ENCODE measurements at places on chromosomes 11 and 22.
A peak's percentile ranks its signal among the peaks of the same experiment; 100 is the strongest.

GRCh38 chr11:31966846-31967245 lies 124.0 kb upstream of the RCN1 start:
- no peak for DNase-seq

GRCh38 chr22:48257685-48258055 lies 1495.2 kb downstream of the TBC1D22A start:
- no peak for DNase-seq

DNA sequence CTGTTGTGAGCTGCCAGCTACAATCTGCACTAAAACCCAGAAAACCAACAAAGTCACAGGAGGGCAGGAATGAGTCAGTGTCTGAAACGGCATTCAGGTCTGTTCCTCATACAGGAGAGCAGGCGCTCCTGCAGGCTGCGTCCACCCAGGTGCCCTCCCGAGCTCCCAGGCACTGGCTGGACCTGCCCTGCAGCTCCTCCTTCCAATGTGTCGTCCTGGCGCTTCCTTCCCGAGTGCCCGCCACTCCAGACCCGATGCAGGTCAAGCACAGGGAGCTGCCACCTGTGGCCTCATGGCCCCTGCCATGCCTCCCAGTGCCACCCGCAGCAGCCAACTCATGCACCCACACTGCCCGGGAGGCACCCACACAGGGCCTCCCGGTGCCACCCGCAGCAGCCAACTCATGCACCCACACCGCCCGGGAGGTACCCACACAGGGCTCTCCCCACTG lies 12.0 kb downstream of the BRD1 start:
- DNase-seq = no peak

GRCh38 chr11:19389787-19390303 lies 149.1 kb upstream of the E2F8 start:
- peak; percentile 18 for DNase-seq

- peak; percentile 65 for DNase-seq
Observed at GRCh38 chr11:100719362-100719761, 32.3 kb downstream of the ARHGAP42 start.

GRCh38 chr22:39462443-39463221 lies 5.8 kb downstream of the MGAT3 start:
- DNase-seq = no peak

DNA sequence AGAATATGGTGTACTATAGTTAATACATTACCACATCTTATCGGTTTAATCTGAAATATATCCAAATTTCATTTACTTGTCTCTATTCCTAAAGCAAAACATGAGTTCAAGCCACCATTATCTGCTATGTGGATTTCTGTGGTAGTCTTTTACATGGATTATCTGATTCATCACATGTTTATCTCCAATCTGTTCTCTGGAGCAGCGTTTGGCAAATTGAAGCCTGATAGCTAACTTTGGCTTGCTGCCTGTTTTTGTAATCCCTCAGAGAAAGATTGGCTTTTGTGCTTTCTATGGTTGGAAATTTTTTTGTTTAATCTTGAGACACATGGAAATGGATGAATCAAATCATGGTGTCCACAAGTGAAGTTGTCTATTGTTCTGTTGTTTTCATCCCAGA lies 274.3 kb downstream of the JRKL start:
- DNase-seq = no peak

DNA sequence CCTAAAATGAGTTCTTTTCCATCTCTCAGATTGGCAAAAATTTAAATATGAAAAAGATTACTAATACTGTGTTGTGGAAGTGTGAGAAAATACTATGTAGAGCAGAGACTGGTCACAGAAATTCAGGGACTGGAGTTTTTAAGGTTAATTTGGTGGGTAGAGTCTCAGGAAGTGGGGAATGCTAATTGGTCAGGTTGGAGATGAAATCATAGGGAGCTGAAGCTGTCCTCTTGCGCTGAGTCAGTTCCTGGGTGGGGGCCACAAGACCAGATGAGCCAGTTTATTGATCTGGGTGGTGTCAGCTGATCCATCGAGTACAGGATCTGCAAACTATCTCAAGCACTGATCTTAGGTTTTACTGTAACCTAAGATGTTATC lies 29.4 kb upstream of the TMEM86A start:
- DNase-seq = no peak

- DNase-seq = peak; percentile 51
Observed at GRCh38 chr11:19378814-19379213, 138.1 kb upstream of the E2F8 start.

GRCh38 chr11:46633291-46634217 lies 16.2 kb downstream of the ATG13 start:
- no peak for DNase-seq

- peak; percentile 61 for DNase-seq
Observed at GRCh38 chr11:2156416-2157182, 4.4 kb downstream of the INS start.

GRCh38 chr11:119523539-119524157 lies 100.7 kb upstream of the THY1 start:
- DNase-seq = no peak

GRCh38 chr11:116852261-116853031 lies 15.0 kb upstream of the APOA1 start:
- peak; percentile 66 for DNase-seq

DNA sequence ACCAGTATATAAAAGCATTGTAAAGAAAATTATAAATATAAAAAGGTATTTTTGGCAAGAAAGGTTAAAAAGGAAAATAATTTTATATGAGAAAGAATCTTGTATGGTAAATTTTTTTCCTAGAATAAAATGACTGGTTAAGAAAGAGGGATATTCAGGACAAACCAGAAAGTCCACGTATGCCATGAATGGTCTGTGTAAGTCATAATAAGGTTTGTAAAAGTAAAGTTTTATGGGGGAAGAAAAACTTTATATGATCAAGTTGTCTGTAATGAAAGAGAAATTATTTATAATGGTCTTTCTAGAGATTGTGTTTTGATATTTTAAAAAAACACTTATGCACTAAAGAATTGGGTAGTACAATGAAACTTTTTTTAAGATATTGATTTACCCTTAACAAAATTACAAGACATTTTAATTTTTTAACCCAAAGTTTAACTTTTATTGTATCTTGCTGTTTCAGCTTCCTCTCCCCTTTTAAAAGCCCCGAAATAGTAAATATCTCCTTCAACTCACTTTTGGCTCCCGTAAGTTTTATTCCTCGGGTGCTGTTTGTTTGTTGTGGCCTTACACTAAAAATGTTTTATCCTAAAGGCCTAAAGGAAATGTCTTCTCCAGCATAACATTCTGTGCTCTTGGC lies 47.7 kb downstream of the AMOTL1 start:
- no peak for DNase-seq

GRCh38 chr11:86230921-86231434 lies 13.6 kb upstream of the EED start:
- DNase-seq = peak; percentile 29

GRCh38 chr11:30445056-30445455 lies 122.2 kb downstream of the ARL14EP start:
- no peak for DNase-seq

- DNase-seq = no peak
Observed at GRCh38 chr11:46504817-46505613, 88.8 kb downstream of the AMBRA1 start.

GRCh38 chr11:46948378-46949131 lies 12.0 kb downstream of the CSTPP1 start:
- DNase-seq = peak; percentile 66

GRCh38 chr11:120227228-120227852 lies 12.6 kb upstream of the POU2F3 start:
- DNase-seq = no peak

GRCh38 chr22:27983361-27983791 lies 64.3 kb upstream of the PITPNB start:
- DNase-seq = no peak

- peak; percentile 35 for DNase-seq
Observed at GRCh38 chr22:21760640-21761039, 25.0 kb upstream of the YPEL1 start.

DNA sequence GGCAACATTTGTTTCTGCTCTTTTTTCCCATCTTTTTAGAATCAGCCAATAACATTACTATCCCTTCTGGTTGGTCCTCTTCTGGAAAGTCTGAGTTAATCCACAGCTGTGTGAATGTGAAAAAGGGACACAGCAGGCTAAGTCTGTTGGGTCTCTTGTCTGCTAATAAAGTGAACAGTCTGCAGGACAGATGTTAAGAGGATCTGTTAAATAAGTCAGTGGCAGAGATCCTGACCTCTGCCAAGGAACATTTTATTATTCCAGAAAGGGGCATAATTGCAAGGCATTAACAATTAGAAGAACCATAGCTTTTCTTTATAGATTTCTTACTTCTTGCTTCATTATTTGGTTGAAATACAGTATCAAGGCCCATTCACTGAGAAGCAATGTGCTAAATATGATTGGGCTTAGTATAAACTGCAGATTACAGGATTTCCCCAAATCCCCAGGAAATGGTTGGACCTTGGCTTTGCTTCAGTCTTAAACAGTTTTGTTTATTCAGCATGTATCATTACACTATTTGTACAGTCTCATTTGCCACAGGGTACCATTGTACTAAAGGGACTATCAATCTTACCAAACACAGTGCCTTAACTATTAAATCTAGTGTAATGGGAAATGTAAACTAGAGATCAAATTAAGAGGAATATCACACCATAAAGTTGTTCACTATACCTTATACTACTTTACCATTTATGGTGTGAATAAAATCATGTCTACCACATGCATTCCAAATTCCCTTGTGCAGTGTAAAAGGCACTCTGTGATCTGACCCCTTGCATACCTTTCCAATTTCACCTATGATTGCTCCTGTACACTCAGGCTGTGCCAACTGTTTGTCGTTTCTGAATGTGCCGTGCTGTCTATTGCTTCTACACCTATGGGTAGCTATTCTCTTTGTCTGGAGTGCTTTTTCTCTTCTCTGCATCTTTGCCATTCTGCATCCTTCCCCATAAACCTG lies 274.0 kb downstream of the SOX6 start:
- no peak for DNase-seq

GRCh38 chr22:41021613-41022454 lies 70.6 kb upstream of the EP300 start:
- DNase-seq = peak; percentile 69

- DNase-seq = no peak
Observed at GRCh38 chr11:35358391-35358790, 61.0 kb downstream of the SLC1A2 start.

- no peak for DNase-seq
Observed at GRCh38 chr11:44024977-44025376, 22.8 kb upstream of the ACCSL start.

DNA sequence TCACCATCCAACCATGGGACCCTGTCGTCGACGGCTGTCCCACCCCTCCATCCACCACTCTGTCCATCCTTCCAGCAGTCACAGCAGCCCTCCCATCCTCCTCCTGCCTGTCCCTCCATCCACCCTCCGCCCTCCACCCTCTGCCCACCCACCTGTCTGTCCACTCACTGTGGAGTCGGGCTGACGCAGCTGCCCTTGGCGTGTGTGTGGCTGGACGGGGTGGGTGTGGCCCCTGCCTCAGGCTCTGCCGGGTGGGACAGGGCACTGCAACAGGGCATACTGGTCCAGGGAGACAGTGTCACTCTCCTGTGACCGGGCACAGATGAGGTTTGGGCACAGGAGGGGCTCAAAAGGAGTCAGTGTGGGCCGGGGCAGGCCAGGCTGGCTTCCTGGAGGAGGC lies 1.9 kb downstream of the PKP3 start:
- no peak for DNase-seq

DNA sequence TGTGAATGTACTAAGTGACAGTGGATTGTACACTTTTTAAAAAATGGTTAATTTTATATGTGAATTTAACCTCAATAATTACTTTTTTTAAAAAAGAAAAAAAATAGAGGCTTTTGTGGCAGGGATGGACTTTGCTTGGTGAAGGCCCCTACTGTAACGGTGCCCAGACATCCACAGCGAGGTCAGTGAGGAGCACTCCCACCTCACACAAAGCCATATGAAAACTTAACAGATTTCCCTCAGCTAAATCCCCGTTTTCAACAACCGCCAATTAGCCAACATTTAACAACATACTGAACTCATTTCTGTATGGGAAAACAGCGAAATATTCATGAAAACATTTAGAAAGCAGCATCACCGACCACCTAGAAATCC lies 642 bp upstream of the C11orf58 start:
- DNase-seq = peak; percentile 30

DNA sequence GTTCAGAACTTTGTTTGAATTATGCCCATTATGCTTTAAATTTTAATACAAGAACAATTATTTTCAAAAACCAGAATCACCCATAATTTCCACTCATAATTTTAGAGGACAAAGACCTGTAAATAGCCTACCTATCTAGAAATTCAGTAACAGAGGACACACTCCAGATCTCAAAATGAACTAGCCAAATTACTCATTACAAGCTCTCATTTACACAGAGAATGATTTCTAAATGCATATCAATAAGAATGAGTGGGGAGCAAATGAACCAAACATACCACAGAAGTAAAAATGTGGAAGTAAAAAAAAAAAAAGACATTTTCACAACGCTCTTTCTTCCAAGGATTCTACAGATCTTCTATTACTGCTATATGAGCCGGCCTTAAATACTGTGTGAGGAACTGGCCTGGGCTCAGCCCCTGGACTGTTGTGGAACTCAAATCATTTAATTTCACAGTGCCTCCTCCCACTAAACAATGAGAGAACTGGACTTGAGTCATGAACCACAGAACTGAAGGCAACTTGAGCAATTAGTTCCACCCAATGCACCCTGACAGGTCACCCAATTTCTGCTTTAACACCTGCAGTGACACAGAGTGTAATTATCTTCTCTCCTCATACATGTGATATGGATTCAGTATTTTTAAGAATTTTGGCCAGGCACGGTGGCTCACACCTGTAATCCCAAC lies 8.0 kb downstream of the MRTFA start:
- peak; percentile 63 for DNase-seq

DNA sequence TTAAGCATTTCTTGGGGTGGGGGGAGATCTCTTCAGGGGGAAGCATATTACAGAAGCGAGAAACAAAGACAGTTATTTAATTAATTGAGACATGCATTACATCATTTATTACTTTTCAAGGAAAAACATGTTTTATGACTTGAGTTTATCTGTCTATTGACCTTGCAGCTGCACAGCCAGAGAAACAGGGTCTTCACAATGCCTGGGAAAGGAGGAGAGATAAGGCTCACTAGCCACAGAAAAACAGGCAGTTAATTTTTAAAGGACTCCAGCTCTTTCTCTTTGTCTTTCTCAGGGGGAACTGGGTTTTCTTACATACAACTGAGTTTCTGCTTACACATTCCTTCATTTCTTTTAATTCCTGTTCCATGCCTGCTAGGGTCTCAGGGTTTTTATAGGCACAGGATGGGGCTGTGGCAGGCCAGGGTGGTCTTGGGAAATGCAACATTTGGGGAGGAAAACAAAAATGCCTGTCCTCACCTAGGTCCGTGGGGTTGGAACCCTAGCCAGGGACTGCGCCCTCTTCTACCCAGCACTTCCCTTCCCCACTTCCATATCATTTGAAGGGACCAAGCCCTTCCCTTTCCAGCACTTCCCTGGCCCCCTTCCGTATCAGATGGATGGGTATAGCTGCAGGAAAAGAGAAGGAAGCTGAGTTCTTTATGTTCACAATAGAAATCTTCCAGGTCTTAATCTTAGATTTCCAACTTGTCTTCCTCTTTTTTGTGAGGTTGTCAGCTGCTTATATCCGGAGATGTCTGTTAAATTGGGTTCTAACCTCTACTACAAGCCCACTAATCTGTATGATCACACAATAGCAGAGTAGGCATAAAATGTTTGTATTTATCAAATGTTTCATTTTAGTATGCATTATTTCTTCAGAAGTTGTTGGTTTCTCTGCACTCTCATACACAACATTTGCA lies 38.3 kb downstream of the BIRC2 start:
- no peak for DNase-seq
